Epithelial cell of proximal tubule (primary cell): ENCODE measurements at places on chromosomes 1 and 21. TPM values are rescaled to one million over a fixed set of nuclear protein-coding genes. Genes with fewer than 3 reads are reported as not detected.

The GOLT1A gene
- 1.7 and 3.0 TPM in 2 replicates for total RNA-seq

The CFAP126 gene
- total RNA-seq: not detected in 2 replicates

- DNase-seq: peak; percentile 10
These were observed 11.5 kb upstream of the PLA2G5 start for GRCh38 chr1:20058531-20058930.

DNA sequence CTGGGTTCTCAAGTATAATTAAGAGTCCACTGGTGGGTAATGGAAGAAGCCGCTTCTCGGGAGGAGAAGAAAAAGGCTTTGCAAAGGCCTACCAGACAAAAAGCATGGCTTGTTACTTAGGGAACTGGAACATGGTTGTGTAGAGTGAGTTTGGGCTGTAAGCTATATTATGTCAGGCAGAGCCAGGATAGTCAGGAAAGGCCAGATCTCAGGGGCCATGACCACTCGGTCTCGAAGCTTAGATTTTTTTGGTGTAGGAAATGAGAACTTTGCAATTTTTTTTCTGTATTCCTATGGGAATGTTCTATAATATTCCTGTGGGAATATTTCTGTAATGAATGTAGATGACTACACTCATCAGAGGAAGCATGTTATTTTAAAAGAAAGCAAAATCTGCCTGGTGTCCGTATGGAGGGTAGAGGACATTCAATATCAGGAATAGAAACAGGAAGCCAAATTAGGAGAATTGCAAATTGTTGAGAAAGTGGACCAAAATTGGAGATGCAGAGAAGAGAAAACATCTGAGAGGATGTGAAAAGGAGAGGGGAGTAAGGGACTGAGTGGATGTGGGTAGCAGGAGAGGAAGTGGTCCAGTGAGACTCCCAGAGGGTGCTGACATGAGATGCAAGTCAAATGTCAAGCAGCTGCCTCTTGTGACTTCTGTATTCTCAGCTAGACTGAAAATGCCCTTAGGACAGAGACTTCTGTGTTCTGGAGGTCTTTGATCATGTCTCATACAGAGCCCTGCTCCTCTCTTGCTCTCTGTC lies 45.2 kb upstream of the HAO2 start:
- no peak for DNase-seq

GRCh38 chr1:200588698-200589097 lies 31.9 kb downstream of the KIF14 start:
- DNase-seq: no peak

GRCh38 chr1:167387251-167387910 lies 130.9 kb downstream of the CD247 start:
- no peak for DNase-seq

- DNase-seq: peak; percentile 74
These were observed 37.1 kb upstream of the KANK4 start for GRCh38 chr1:62356257-62356835.

GRCh38 chr1:211551638-211552460 lies 27.1 kb downstream of the SLC30A1 start:
- peak; percentile 48 for DNase-seq

DNA sequence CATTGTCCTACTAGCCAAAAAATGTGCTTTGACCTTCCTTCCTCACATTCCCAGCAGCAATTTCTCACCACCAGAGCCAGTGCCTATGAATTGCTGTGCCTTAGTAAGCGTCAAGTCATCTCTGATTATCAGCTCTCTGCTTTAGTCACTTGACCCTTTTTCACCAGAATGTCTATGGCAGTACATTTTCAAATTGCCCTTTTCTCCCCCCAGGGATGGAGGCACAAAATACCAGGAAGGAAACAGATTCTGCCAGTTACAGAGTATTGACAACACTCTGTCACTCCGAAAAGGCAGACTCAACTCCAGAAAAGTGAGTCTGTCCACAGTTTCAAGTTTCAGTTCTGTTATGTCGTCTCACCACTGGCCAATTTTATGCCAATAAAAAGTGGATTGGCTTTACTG lies 167.4 kb downstream of the TNFSF18 start:
- no peak for DNase-seq

GRCh38 chr1:197955486-197956394 lies 38.6 kb downstream of the LHX9 start:
- DNase-seq: peak; percentile 60
